Mesendoderm (in vitro differentiated cells): ENCODE measurements at places on chromosomes 5 and 9.

GRCh38 chr5:38446029-38446522 is 110.4 kb downstream of the LIFR start:
- DNase-seq = no peak

GRCh38 chr9:4292781-4293180 is 7.1 kb downstream of the GLIS3 start:
- DNase-seq = no peak

GRCh38 chr5:73652391-73652790 is 26.4 kb downstream of the ARHGEF28 start:
- no peak for DNase-seq

DNA sequence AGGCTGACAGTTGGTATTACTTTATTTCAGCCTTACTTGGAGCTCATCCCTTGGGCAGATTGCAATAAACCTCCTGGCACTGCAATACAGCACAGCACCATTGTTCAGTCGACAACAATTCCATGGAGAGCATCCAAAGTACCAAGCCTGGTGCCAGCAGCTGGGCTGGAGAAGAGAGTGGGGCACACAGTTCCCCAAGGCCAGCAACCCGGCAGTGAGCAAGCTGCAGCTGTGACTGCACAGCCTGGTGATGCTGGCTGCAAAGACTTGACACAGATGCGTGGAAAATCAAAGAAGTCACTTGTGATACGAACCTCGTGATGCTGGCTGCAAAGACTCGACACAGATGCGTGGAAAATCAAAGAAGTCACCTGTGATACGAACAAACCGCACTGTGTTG is 125.4 kb downstream of the ATPSCKMT start:
- DNase-seq = no peak

- DNase-seq = peak; percentile 12
These were observed 24.5 kb downstream of the POLK start for GRCh38 chr5:75536147-75536546.
